GDM1 (cell line): ENCODE measurements at places on chromosomes 7 and 10.

DNA sequence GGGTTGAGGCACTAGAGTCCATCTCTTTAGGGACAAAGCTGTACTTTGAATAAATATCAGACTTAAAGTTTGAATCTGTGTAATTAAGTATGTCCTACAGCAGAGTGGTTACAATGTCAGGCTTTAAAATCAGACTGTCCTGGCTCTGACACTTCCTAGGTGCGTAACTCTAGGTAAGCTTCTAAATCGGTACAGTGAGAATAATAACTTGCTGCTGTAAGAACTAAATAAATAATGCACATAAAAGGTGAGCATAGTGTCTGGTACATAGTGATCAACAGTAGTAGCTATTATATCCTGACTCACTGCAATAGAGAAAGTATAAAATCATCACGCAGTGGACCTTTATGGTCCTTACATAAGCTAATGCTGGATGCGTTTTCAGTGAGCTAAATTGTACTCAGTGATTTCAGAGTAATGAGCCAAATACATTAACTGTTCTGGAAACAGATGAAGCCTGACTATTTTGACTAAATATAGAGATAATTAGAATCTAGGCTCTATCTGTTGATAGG, 72.2 kb upstream of the PDK4 start:
- DNase-seq, result no peak

GRCh38 chr7:115679976-115680375, 350.6 kb downstream of the TFEC start:
- no peak for DNase-seq

- no peak for DNase-seq
These were observed 454.2 kb upstream of the KLF6 start for GRCh38 chr10:4239186-4239585.

GRCh38 chr7:108294595-108294994, 161.6 kb downstream of the NRCAM start:
- DNase-seq, result peak; percentile 43

DNA sequence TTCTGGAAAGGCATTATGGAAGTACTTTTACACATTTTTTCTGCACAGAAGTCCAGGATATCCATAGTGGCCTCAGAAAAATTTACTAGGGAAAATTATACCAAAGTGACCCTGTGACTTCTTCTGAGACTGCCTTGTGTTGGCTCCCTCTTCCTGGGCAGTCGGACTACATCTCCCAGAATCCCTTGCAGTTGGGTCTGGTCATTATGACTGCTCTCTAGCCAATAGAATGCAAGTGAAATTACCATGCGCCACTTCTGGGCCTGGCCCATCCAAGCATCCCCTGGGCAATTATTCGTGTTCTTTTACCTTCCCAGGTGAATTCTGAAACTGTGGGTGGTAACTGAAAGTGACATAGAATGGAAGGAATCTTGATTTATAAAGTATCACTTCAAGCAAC, 430.9 kb downstream of the ACTR3B start:
- no peak for DNase-seq

GRCh38 chr7:23712368-23713284, 2.6 kb downstream of the STK31 start:
- no peak for DNase-seq

- DNase-seq, result no peak
These were observed 975.8 kb upstream of the AUTS2 start for GRCh38 chr7:68622500-68622899.
